ENCODE measurements at places on chromosomes 2 and 18.
A peak's percentile ranks its signal among the peaks of the same experiment; 100 is the strongest.

GRCh38 chr18:74791501-74792194 is 194.0 kb downstream of the ZNF407 start:
- no peak for DNase-seq

DNA sequence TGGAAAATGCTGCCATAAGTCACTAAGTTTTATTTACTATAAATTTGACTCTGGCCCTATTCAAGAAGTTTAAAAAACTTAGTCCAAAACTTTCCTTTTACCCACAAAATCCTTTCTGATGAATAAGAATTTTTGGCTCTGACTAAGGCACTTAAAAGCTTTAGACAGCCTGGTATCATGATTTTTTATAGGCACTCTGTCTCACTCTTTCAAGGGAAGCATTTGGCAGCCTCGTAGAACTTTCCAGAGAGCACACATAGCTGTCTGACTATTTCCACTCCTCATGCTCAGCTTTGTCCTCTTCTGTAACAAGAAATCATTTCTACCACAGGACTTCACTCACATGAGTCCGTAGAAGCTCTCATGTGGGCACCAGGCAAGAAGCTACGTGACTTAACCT is 32.3 kb upstream of the XDH start:
- DNase-seq = no peak

DNA sequence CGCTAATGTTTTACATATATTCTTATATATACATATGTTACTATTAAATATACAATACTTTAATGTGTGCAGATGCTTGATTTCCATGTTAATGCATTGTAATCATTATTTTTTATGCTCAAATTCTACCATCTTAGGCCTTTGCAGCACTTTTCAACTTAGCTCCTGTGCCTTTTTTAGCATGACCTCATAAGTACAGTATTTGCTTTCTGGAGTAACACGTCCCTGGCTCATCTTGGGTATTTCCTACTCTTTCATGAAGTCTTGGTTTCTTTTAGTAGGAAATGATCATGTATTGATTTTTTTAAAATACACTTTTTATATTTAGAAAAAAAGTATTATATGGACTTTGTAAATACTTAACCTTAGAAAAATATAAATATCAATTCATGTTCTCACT is 36.5 kb downstream of the CAB39 start:
- DNase-seq = no peak

GRCh38 chr18:70627182-70627802 is 338.4 kb downstream of the SOCS6 start:
- DNase-seq = no peak

DNA sequence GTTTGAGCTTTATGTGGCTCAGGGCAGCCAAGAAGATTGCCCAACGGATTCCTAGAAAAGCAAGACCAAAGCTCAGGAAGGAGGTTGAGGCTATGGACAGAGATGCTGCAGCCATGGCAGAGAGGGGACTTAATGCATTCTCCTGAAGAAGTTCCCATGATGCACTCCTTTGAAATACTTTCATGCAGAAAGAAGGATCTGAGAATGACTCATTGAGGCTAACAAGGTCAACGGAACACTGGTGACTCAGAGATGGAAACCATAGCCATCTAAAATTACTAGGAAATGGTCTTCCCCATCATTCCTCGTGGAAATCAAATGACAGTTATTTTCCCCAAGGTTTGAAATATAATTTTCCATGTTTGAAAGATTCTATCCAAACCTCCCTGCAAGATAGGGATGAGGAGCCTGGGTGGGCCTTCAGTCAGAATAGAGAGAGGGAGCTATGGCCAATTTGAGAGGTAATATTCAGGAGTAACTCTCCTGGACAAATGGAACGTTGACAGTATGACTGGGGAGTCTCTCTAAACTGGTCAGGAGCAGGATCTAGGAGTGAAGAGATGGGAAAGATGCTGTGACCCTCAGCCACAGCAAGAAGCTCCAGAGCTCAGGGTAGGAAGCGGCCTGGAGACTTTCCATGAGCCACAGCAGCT is 63.0 kb downstream of the REEP1 start:
- no peak for DNase-seq

DNA sequence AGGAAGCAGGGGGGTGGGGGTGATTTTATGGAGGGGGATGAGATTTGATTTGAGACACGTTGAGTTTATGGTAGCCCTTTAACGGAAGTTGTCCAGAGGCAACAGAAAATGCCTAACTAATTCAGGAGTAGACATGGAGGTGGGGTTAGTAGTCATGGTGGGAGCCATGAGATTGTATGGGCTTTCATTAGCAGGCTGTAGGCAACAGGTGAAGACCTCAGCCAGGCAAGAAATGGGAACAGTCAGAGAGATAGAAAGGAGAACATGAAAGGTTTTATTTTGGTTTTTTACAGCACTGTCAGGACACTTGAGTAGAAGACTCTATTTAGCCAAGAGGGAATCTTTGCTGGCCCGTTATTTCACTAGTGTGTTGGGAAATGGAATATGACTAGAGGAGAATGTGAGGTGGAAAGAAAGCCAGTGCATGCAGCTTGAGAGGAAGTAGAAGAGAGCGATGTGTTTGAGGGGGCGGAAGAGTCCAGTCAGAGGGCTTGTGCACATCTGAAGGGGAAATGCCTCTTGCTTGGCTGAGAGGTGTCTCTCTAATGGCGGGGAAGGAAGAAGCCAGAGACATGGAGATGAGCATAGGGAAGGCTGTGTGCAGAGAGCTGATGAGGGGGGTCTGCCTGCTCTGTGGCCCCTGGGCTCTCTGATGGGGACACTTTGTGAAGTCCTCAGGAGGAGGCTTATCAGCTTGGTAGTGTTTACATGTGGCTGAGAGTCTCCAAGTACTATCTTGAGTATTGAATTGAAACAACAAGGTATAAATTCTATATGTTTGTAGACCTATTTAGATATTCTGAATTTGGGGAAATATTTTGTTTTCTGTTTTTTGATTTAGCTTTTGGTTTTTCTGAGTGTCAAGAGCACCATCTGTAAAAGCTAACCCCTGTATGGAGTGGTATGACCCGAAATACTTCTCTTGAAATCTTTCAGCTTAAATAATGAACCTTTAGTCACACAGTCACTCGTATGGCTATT is 66.9 kb upstream of the ITM2C start:
- DNase-seq = peak; percentile 6

GRCh38 chr2:33108483-33109443 is 162.0 kb downstream of the LTBP1 start:
- DNase-seq = no peak

DNA sequence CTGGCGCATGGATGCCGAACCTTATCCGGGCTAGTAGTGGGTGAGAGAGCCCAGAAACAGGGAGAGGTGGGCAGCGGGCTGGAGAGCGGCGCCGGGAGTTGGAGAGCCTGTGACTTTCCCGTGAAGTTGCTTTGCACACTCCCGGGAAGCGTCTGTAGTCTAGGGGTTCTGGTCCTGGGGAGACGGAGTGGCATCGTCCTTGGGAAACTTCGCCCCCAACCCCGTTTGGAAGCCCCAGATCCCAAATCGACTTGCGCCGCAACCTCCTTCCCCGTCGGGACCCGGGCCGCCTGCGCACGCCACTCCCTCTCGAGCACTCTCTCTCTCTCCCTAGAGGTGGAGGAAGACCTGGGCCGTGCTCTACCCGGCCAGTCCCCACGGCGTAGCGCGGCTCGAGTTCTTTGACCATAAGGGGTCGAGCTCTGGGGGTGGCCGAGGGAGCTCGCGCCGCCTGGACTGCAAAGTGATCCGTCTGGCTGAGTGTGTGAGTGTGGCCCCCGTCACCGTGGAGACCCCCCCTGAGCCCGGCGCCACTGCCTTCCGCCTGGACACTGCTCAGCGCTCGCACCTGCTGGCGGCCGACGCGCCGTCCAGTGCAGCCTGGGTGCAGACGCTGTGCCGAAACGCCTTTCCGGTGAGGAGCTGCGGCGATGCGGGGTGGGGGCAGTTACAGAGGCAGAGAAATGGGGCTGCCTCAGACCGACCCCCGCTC is 456 bp downstream of the DOK1 start:
- DNase-seq = peak; percentile 51

DNA sequence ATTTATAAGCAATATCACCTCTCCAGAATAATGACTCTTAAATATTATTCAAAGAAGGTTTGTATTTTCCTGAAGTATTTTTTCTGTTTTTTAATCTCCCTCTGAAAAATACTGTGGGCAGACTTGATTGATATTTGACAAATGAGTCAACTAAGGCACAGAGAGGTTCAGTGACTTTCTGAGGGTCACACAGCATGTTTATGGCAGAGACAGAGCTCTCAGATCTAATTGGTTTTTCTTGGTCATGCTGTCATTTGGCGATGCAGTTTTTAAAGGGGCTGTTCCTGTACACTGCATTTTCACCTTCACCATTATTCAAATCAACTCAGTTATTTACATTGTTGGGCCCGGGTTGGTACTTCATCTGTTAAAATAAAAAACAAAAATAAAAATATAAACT is 264.3 kb downstream of the LRRTM1 start:
- DNase-seq = no peak

DNA sequence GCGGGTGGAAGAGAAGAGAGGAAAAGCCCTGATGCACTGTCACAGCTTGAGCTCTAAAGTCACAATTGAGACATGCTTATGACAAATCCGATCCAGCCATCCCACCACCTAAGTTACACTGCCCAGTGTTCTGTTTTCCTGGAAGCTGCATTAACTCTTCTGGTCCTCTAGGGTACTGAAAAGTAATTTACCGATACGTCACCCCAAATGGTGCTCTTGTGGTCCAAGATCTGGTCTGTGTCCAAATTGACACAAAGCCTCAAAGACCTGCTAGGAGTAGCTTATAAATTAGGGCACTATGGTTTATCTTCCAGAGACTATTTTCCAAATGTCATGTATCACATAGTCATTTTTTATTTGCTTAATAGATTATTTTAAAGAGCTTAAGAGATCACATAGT is 186.7 kb upstream of the ETAA1 start:
- no peak for DNase-seq

DNA sequence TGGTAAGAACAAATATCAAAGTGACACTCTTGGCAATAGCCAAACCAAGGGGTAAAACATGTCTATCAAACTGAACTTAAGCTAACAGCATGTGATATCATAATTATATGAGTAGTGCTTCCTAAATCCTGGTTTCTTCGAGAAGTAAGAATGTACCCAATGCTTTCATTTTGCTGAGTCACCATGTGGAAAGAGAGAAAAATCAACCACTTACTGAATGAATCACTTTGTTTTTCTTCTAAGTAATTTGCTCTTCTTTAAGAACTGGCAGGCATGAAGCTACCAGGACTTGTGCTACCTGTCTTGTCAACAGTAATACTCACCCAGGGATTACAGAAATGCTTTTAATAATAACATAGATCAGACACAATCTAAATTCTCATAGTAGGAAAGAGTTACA is 19.0 kb upstream of the DUSP19 start:
- DNase-seq = no peak

DNA sequence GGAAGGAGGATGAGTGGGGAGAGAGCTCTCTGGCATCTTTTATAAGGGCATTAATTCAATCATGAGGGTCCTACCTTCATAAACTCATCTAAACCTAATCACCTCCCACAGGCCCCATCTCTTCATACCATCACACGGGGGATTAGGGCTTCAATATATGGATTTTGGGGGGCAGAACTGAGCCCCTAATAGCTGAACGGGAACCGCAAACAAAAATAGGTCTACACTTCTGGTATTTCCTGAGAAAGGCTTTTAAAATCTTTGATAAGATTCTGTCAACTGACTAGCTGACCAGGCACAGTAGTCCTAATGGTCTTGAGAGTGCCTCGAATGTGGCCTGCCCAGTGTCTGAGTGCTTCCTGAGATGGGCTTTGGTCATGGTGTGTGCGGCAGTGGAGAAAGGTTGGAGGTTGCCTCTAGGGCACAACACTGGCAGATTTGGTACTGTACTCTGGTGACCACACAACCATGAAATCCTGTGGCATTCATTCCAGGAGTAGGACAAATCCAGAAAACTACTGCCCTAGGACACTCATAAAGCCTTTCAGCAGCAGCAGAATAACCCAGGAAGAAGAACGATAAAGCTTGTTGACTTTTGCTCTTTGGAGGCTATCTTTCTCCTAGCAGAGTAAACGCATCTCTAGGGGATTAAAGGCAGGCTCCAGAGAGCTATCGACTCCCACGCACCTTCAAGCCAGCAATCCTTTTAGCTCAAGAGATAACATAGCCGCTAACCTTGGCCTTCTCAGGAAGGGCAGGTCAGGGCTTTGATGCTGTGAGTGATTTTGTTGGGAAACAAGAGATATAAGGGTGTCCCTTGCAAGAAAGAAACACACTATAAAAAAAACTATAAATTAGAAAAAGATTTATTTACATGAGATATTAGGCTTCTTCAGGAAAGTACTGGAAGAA is 12.3 kb upstream of the APOB start:
- DNase-seq = no peak

- DNase-seq = no peak
These were observed 45.7 kb downstream of the RAB31 start for GRCh38 chr18:9753846-9754245.

DNA sequence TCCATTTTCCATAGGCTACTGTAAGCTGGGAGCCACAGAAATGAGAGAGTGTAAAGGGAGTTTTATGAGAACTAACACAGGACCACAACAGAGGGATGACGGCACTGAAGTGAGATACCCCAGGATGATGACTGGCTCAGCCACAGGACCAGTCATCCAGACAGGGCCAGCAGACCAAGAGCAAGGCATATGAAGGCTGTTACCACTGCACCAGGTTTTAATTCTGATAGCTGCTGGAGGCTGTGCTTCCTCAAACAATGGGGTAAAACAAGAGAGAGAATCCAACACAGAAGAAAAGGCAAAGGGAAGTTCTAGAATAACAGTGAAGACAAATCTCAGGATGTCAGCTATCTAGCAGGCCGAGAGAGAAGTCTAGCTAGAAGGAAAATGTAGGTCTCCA is 94.9 kb downstream of the BCL2 start:
- DNase-seq = no peak

DNA sequence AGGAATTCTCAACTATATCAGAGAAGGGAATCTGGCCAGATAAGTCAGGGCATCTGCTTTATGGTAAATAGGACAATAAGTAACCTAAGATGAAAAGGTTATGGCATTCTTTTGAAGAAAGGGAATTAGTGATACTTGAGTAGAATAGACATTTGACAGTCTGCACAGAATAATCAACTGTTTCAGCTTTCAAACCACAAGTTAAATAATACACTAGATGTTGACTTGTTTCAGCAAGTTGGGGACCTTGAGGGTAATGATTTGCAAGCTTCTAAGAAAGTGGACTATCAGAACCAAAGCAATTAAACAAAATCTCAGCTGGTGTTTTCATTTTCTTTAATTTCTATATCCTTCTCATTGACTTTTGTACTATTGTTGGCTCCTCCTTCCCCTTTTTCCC is 54.5 kb downstream of the SLC39A10 start:
- DNase-seq = no peak

Data from C1 segment of cervical spinal cord (tissue), 14 donors.